Heart left ventricle (tissue), 16 donors: ENCODE measurements at places on chromosomes 11 and 22. TPM values are rescaled to one million over a fixed set of nuclear protein-coding genes. Genes with fewer than 3 reads are reported as not detected.

PTPN5 gene
- total RNA-seq = 4.0 TPM

RIMBP3C gene
- not detected for total RNA-seq

APOL3 gene
- total RNA-seq = 35.0 TPM

UNC93B1 gene
- total RNA-seq = 6.9 TPM

ISX gene
- not detected for total RNA-seq

CCDC88B gene
- total RNA-seq = 8.3 TPM

- peaks cover 6% of the 10 kb centered on the region for H3K36me3 ChIP-seq
- no peak overlapping the region for H3K4me3 ChIP-seq
- peaks cover 12% of the 10 kb centered on the region for H3K4me1 ChIP-seq
- no peaks in the 10 kb centered on the region for H3K27me3 ChIP-seq
These were observed 59.0 kb downstream of the ZC3H12C start for GRCh38 chr11:110152199-110152598.

- no peak overlapping the region for H3K27ac ChIP-seq
- H3K27me3 ChIP-seq = no peaks in the 10 kb centered on the region
- no peak overlapping the region for H3K4me3 ChIP-seq
- peak; percentile 67 for DNase-seq
- H3K4me1 ChIP-seq = peaks cover 31% of the 10 kb centered on the region
These were observed 2.3 kb downstream of the CASTOR1 start for GRCh38 chr22:30286813-30287647.

DNA sequence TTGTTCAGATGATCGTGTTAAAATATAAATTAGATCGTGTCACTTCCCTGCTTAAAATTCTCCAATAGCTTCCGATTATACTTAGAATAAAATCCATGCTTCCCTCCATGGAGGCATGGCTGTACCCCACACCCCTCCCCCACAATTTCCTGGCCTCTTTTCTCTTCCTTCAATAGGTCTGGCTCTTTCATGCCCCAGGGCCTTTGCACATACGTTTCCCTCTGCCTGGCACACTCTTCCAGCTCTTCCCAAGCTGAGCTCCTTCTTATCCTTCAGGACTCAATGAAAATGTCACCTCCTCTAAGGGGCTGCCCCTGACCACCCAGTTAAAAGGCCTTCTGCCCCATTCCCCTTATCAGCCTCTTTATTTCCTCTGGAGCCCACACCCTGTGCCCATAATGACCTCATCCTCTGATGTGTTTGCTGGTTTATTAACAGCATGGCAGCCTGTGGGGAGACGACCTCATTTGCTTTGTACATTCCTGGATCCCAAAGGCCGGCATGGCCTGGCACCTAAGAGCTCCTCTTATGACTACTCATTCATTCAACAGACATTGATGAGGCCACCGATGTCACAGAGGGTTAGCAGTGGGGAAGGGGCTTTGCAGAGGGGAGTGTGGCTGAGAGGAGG is 9.0 kb upstream of the FLRT1 start:
- H3K4me1 ChIP-seq = peaks cover 17% of the 10 kb centered on the region
- no peaks in the 10 kb centered on the region for H3K36me3 ChIP-seq
- no peak overlapping the region for H3K4me3 ChIP-seq
- H3K27ac ChIP-seq = no peak overlapping the region

- H3K4me3 ChIP-seq = no peak overlapping the region
- no peaks in the 10 kb centered on the region for H3K4me1 ChIP-seq
- no peaks in the 10 kb centered on the region for H3K36me3 ChIP-seq
- no peaks in the 10 kb centered on the region for H3K27me3 ChIP-seq
These were observed 7.0 kb upstream of the CEP126 start for GRCh38 chr11:101907815-101908214.

- DNase-seq = no peak
- H3K27me3 ChIP-seq = peaks cover 3% of the 10 kb centered on the region
- H3K4me1 ChIP-seq = no peaks in the 10 kb centered on the region
- no peaks in the 10 kb centered on the region for H3K36me3 ChIP-seq
- H3K4me3 ChIP-seq = no peak overlapping the region
These were observed 3.6 kb downstream of the PKNOX2 start for GRCh38 chr11:125167954-125168835.

GRCh38 chr11:75342966-75343870 is 8.2 kb downstream of the ARRB1 start:
- H3K27ac ChIP-seq = peak overlapping the region; percentile 21
- no peaks in the 10 kb centered on the region for H3K27me3 ChIP-seq
- H3K4me3 ChIP-seq = no peak overlapping the region
- no peaks in the 10 kb centered on the region for H3K36me3 ChIP-seq
- DNase-seq = no peak

- no peaks in the 10 kb centered on the region for H3K36me3 ChIP-seq
- H3K4me1 ChIP-seq = no peaks in the 10 kb centered on the region
- no peak overlapping the region for H3K4me3 ChIP-seq
- H3K27ac ChIP-seq = no peak overlapping the region
- DNase-seq = no peak
- H3K27me3 ChIP-seq = no peaks in the 10 kb centered on the region
These were observed 139.5 kb downstream of the CTTN start for GRCh38 chr11:70537576-70538571.

GRCh38 chr11:36719358-36720107 is 121.5 kb upstream of the RAG2 start:
- no peak overlapping the region for H3K4me3 ChIP-seq
- H3K27me3 ChIP-seq = no peaks in the 10 kb centered on the region
- H3K4me1 ChIP-seq = no peaks in the 10 kb centered on the region
- no peak overlapping the region for H3K27ac ChIP-seq
- no peak for DNase-seq
- no peaks in the 10 kb centered on the region for H3K36me3 ChIP-seq

GRCh38 chr11:95268391-95268790 is 37.4 kb upstream of the SESN3 start:
- H3K4me1 ChIP-seq = peaks cover 16% of the 10 kb centered on the region
- no peaks in the 10 kb centered on the region for H3K36me3 ChIP-seq
- no peak overlapping the region for H3K4me3 ChIP-seq
- no peaks in the 10 kb centered on the region for H3K27me3 ChIP-seq
- DNase-seq = no peak
- no peak overlapping the region for H3K27ac ChIP-seq

DNA sequence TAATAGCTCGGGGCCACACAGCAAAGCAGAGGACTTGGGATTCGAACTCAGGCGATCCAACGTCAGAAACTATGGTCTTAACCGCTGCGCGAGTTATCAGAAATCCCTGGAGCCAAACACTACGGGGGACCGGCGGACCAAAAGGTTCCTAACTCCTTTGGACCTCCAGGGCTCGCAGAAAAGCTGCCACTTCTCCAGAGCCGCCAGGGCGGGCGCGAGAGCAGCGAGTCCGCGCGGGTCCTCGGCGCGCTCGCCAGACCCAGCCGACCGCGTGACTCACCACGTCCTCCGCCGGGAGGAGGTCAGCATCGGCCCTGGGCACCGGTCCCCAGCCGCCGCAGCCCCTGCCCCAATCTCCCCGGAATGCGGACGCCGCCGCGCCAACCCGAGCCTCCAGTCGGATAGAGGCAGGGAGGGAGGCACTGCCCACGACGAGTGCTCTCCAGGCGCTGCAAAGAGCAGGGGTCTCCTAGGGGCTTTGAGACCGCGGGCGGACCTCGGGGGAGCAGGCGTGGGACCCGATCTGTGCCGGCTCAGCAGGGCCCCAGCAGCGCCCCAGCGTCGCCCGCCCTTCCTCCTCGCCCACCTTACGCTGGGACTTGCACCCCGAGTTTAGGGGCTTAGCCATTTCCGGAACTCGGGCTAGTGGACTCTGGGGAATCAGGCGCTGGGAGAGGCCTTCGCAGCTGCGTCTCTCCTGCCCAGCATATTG is 6.2 kb upstream of the ALX4 start:
- peaks cover 72% of the 10 kb centered on the region for H3K27me3 ChIP-seq
- no peak overlapping the region for H3K27ac ChIP-seq
- H3K4me1 ChIP-seq = peaks cover 10% of the 10 kb centered on the region
- H3K4me3 ChIP-seq = peak overlapping the region; percentile 34
- peak; percentile 60 for DNase-seq
